ENCODE measurements at places on chromosomes 4 and X.

DNA sequence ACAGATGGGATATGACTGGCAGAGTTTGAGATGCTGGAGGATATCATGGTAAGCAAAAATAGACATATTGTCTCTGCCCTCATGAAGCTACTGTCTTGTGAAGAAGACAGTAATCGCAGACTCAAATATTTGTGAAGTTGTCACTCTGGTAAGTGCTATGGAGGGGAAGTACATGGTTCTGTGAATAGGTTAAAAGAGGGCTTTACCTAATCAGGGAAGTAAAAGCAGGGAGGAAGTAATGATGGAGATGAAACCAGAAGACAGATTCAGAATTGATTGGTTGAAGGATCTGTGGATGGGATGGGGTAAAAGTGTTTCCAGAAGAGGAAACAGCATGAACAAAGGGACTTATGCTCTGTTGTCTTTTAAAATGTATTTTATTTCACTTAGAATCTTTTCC is 19.3 kb upstream of the MAGED1 start:
- no peak for DNase-seq

DNA sequence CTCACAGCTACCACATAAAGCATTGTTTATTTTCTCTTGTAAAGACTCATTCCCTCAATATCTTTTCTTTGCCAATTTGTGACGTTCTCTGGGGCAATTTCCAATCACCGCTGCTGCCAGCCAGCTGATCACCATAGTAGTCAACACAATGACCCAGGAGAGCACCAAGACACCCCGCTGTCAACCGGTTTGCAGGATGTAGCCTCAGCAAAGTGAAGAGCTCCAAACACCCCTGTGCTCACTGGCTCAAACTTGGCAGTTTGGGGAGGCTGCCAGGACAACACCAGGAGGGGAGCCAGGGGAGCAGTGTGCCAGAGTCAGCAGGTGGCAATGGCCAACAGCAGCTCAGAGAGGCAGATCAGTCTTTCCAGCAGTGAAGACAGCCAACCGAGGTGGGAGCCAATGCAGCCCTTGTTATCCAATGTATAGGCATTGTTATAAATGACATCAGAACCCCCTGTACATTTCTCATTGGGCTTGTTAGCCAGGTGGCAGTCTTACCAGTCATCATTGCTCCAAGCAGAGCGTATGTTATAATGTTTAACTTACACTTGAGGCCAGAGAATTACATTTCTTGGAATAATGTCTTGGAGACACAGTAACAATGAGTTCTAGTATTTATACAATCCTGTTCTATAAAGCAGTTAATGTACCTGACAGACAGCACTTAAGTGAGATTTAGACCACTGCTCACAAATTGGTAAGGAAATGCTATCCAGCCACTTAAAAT is 274.9 kb upstream of the GK2 start:
- DNase-seq, result no peak

GRCh38 chr4:70236125-70236524 is 6.3 kb upstream of the CSN3 start:
- no peak for DNase-seq

DNA sequence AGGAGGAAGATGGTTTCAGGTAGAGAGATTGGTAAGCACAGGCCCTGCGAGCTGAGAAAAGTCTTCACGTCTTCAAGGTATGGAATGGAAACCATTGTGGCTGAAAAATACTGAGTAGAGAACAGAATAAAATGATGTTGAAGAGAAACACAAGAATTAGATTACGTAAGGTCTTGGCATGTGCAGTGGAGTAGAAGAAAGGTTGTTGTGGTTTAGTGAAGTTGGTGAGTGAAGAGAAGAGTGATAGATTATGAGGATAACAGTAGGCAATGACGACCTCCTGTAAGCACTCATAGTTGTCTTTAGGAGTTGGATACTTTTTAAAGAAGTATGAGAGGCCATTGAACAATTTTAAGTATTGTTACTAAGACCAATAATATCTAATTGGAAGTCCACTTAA is 642.6 kb downstream of the PCDH7 start:
- DNase-seq, result no peak

DNA sequence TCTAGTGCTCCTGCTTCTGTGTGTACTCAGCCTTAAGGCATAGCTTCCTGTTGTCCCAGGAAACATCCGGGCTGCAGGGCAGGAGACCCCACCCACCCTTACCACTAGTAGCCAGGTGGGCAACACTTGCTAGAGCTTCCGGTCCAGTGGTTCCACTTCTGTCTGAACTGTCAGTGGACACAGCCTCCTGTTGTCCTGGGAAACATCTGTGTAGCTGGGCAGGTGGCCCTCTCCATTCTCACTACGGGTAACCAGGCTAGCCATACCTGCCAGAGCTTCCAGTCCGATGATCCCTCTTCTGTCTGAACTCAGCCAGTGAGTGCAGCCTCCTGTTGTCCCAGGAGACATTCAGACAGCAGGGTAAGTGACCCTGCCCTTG is 372.2 kb downstream of the INPP4B start:
- DNase-seq, result no peak

DNA sequence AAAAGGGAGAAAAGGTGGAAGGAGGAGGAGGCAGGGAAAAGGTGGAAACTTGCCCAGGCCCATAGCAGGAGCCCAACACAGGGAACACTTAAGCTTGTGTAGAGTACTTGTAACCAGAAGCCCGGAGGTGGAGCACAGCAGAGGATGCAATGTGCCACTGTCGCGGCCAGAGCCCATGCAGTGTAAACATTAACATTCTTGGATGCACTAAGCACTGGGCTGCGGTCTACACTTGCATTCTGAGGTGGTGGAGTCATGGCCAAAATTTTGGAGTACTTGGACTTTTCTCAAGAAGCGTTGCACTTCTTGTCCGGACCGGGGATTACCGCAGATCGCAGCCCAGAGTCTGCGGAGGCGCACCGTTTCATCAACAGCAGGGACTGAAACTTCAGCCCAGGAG is 4.5 kb upstream of the RHOXF1 start:
- no peak for DNase-seq

DNA sequence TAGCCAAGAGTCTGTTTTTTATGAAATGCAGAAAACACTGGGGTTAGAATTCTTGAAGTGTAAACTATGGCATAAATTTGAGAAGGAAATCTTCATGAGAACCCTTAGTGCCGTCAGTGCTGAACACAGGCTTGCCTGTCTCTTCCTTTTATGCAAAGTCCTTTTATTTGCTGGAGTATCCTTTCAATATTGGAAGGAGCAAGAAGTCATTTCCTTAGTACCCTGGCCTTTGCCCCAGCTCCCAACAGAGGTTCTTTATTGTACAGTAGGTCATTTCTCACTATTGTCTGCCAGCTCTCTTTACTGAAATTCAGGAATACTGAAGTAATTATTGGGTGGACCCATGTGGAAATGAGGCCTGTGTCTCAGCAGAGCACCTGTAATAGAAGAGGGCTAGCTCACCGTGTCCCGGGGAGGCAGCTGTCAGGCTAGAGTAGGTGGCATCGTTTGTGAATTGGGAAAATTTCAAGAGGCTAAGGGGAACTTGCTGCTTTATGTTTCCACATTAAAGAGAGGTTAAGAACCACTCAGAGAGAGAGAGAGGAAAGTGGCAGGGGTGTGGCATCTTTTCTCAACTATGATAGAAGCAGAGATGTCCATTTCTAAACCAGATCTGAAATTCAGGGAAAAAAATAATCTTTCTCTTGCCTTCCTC is 8.7 kb downstream of the FHDC1 start:
- no peak for DNase-seq

DNA sequence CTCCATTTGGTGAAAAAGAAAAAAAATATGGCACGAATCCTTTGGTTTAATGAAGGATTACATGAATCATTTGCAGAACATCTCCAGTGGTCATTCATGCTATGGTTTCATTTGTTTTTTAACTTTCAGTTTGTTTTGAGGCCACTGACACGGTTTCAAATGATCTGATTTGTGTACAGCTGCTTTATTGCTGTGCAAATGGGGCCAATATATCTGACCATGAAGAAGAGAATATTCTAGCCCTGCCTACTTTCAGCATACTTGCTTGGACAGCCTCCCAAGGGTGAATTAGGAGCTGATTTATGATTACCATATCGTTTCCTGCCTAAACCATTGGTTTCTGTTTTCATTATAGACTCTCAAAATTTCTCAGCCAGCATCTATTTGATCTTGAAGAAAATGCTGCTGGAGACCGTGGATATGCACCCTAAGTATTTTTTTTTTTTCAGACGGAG is 30.7 kb downstream of the SPARCL1 start:
- no peak for DNase-seq

GRCh38 chr4:112847781-112848180 is 201.7 kb upstream of the ANK2 start:
- DNase-seq, result no peak

DNA sequence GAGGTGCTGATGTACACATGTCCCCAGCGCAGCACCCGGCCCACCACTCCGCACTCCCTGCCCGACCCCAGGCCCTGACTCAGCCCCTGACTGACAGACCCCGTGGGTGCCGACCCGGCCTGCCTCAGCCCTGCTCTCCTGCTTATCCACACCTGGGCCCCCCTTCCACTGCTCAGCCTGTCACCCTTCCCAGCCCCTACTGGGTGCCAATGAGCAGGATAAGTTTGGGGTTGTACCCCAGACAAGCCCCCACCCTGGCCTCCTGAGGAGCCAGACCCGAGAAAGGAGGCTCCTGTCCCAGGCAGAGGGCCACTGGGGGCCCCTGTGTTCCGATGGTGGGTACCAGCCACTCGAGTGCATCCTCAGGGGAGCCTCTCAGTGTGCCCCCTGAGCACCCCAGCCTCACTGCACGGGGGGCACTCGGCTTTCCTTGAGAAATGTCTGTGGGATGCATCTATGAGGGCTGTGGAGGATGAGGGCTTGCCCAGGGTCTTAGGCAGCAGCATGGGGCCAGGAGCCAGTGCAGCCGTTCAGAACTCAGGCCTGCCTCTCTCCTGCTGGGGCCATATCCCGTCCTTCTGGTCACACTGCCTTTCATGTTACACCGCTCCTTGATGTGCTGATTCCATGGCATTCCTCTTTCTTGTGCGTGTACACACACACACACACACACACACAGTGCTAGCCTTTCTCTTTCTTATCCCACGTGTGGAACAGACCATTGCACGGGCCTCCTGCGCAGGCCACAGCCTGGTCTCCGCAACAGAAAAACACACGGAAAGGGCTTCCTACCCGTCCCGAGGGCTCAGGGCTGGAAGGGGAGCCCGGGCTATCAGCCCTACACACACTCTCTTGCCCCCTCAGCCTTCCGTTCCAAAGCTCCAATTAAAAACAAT is 220.1 kb upstream of the PSAPL1 start:
- no peak for DNase-seq

- no peak for DNase-seq
Observed at GRCh38 chrX:68929332-68930150, 100.7 kb downstream of the EFNB1 start.
